ENCODE measurements at places on chromosomes 12 and 14.
A peak's percentile ranks its signal among the peaks of the same experiment; 100 is the strongest.

DNA sequence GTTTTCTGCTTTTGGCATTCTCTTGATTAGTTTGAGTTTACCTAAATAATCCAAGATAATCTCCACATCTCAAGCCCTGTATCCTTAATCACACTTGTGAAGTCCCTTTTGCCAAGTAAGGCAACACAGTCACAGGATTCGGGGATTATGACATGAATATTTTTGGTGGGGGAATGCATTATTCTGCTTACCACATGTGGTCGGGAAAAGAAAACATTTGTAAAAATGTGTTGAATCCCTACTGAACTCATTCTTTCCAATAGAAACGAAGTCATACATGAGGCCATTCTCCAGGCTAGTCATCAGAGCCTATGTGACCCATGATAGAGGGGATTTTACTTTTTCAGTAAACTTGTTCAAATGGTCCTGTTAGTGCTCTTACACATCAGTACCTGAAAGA is 58.5 kb upstream of the PRICKLE1 start:
- DNase-seq, result no peak

- DNase-seq, result no peak
Observed at GRCh38 chr14:69484444-69485314, at the start of gene PLEKHD1. Gene PLEKHD1, plus strand, starts transcription at chr14:69484728. Its CDS starts 238 bp downstream, at chr14:69484966.

- no peak for DNase-seq
Observed at GRCh38 chr14:45247427-45247826, 5.6 kb downstream of the MIS18BP1 start.

DNA sequence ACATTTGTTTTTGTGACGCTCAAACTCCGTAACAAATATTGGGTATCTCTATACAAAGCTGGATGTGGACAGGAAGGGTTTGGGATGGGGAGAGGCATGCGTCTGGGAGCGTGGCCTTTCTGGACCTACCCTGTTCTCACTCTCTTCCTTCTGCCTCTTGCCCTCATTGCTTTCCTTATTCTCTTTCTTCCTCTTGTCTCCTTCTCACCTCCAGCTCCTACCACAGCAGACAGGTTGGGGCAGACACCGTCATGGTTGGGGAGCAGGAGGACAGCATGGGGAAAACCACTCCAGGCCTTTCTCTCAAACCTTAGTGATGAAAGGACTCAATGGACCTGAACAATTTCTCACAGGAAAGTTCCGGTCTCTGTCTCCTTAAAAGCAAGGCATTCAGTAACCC is 465.3 kb downstream of the RAD51B start:
- no peak for DNase-seq

DNA sequence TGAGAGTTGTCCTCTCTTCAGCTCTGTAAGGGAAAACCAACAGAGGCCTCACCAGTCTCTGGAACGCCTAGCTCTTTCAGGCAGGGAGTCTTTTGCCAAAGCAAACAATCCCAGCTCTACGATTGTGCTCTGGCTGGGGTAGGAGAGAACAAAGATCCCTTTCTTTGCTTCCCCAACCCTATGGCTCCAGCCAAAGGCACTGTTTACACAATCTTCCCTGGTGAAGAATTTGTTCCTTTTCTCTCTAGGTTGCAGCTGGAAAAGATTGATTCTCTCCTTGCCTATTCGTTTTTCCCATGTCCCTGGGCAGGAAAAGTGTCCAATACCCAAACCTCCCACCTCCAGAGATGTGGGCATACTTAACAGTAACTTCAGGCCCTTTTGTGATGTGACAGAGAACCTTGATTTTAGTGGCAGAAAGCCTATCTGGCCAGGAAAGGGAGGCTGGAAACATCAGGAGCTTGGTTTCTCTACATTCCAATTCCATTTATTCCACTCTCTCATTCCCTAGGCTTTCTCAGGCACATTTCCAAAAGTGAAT is 16.8 kb downstream of the ATP5MC2 start:
- peak; percentile 87 for DNase-seq

- no peak for DNase-seq
Observed at GRCh38 chr12:55724940-55725309, 3.9 kb downstream of the CD63 start.

- peak; percentile 97 for DNase-seq
Observed at GRCh38 chr12:13727707-13728195, 253.7 kb downstream of the GRIN2B start.

GRCh38 chr14:51684760-51685159 is 33.0 kb downstream of the FRMD6 start:
- DNase-seq, result no peak

- DNase-seq, result no peak
Observed at GRCh38 chr14:105858676-105859025, 332.3 kb downstream of the TMEM121 start.

- DNase-seq, result no peak
Observed at GRCh38 chr12:3168223-3169221, 91.3 kb downstream of the TSPAN9 start.

GRCh38 chr14:45251912-45252311 is 1.1 kb downstream of the MIS18BP1 start:
- DNase-seq, result peak; percentile 56

GRCh38 chr14:70280931-70281330 is 78.6 kb downstream of the COX16 start:
- DNase-seq, result no peak

GRCh38 chr12:116421785-116422538 is 137.2 kb upstream of the MAP1LC3B2 start:
- no peak for DNase-seq

DNA sequence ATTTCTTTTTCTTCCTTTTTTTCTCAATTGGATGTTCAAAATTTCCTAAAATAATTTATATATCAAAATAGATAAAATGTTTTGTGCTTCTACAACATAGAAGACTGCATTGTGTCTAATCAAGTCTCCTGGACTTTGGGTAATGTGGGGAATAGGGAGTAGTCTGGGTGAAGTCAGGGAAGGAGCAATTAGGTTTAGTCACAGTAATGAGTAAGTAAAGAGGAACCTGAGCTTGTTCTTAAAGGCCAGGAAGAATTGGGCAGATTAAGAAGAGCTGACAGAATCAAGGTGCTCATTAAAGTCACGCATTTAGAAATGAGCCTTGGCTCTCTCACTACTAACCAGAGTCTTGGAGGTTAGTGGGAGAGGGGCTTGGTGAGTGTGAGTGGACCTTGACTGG is 233.3 kb upstream of the SSTR1 start:
- no peak for DNase-seq

DNA sequence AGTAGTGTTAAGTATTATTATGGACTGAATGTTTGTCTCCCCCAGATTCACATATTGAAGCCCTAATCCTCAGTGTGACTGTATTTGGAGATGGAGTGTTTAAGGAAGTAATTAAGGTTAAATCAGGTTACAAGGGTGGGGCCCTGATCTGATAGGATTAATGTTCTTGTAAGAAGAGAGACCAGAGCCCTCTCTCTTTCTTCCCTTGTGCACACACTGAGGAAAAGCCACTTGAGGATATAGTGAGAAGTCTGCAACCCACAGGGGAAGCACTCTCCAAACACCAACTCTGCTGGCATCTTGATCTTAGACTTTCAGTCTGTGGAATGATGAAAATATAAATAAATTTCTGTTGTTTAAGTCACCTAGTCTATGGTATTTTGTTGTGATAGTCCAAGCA is 2.2 kb upstream of the KLRG1 start:
- no peak for DNase-seq

DNA sequence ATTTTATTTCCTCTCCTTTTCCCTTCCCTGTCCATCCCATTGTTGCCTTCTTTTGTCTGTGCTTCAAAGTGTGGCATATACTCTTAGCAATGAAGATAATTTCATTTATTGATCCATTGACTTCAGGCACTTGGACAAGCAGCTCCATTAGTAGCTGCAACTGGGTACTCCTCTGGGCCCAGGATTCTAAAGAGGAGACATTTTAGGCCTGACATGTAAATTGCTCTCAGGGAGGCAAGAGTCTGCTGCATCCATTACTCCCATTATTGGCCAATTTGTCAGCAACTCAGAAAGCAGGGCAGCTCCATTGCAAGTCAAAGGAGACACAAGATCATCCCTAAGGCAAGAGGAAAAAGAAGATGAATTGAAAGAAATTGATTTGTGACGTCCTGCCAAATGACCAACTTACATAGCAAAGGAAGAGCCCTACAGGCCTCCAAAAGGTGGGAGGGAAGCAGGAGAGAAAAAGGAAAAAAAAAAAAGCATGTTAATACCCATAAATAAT is 1094.1 kb upstream of the FLRT2 start:
- no peak for DNase-seq

- DNase-seq, result peak; percentile 34
Observed at GRCh38 chr14:104880584-104881210, 15.6 kb downstream of the CEP170B start.

- no peak for DNase-seq
Observed at GRCh38 chr14:77565289-77565993, 51.0 kb downstream of the SPTLC2 start.

- no peak for DNase-seq
Observed at GRCh38 chr12:85266356-85266755, 13.7 kb upstream of the ALX1 start.

DNA sequence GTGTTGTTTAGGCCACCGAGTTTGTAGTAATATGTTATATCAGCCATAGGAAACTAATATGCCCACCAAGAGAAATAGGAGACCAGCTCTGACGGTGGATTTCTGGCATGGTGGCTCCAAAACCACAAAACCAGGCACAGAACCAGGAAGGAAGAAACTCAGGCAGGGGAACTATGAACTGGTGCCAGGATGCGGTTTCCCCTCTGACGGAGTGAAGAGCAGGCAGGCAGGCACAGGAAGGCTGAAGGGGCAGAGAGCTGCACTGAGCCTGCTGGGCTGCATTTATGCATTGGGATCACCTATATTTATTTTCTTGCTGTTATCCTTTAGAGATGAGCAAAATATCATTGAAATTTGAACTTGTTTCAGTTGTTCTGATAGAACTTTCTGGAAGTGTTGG is 479.4 kb downstream of the VRK1 start:
- no peak for DNase-seq

- no peak for DNase-seq
Observed at GRCh38 chr12:28937196-28937595, 211.9 kb upstream of the FAR2 start.

- no peak for DNase-seq
Observed at GRCh38 chr12:30485230-30485890, 210.3 kb downstream of the IPO8 start.

GRCh38 chr14:94423453-94424056 is 29.0 kb downstream of the SERPINA11 start:
- DNase-seq, result peak; percentile 4

DNA sequence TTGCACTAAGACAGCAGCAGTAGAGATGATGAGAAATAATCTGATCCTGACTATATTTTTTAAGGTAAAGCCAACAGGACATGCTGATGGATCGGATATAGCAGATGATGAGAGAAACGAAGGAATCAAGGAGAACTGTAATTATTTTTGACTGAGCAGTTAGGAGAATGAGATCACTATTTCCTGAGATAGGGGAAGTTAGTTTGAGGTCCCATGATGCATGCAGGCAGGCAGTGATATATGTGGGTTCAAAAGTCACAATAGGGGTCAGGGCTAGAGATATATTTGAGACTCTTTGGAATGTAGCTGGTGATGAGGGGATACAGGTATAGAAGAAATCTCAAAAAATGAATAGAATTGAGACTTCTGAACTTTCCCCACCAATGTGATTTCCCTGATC is 107.6 kb downstream of the GTF2A1 start:
- no peak for DNase-seq

- no peak for DNase-seq
Observed at GRCh38 chr12:82665142-82665923, 21.4 kb upstream of the TMTC2 start.

DNA sequence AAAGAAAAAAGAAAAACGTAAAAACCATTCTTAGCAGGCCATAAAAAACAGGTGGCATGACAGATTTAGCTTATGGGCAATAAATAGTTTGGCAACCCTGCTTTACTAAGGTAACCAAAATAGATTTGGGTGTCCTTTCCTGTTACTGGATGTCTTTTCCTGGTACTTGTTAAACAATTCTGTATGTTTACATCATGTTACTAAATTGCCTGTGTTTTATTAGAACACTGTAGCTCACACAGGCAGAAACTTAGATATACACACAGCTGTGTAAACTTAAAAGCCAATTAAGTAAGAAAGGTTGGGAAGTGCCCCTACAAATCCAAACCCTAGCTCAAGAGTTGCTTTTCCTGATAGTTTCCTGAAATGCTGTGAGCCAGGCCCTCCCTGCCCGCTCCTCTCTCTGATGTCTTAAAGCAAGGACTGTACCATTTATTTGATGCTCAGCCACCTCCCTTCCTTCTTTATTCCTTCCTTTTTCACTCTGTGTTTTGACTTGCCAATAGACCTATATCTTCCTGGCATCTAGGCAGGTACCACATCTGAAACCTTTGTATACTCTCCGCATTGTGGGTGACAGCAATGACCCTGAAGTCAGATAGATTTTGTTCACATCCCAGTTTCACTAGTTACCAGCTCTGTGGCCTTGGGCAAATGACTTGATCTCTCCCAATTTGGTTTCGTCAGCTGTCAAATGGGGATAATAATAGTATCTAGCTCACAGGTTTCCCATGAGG is 3.7 kb upstream of the CAMKK2 start:
- peak; percentile 38 for DNase-seq

- peak; percentile 49 for DNase-seq
Observed at GRCh38 chr12:113103756-113104450, 31.7 kb downstream of the RASAL1 start.

DNA sequence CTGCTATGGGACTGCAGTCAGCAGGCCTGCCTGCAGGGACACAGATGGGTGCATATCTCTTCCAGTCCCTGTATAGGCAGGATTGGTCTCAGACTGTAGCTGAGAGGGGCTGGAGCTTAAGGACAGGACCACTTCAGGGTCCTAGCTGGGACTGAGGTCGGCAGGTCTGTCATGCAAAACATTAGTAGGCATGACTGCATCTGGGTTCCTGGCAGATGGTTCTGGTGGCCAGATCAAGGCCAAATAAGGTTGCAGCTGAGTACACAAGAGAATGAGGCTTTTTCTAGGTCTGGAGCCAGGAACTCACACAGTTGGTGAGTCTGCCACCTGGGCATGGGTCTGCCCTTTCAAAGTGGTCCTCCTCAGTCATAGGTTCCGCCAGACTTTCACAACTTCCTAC is 155.8 kb downstream of the TPH2 start:
- peak; percentile 60 for DNase-seq

GRCh38 chr14:100654814-100655740 is 67.9 kb upstream of the BEGAIN start:
- DNase-seq, result peak; percentile 32

GRCh38 chr12:12683725-12684124 is 12.3 kb downstream of the GPR19 start:
- DNase-seq, result peak; percentile 64

All from NCI-H1092 treated with DMSO at 0.1 percent for 48 hours (cell line).